ENCODE measurements at places on chromosomes 4 and X.

GRCh38 chr4:62250100-62250499 lies 1050.0 kb downstream of the ADGRL3 start:
- H3K4me1 ChIP-seq: no peaks in the 10 kb centered on the region
- H3K27me3 ChIP-seq: no peaks in the 10 kb centered on the region
- H3K4me3 ChIP-seq: no peak overlapping the region
- H3K36me3 ChIP-seq: no peaks in the 10 kb centered on the region
- no peak overlapping the region for H3K27ac ChIP-seq

- H3K4me1 ChIP-seq: peaks cover 10% of the 10 kb centered on the region
- peaks cover 11% of the 10 kb centered on the region for H3K36me3 ChIP-seq
- no peak overlapping the region for H3K4me3 ChIP-seq
- no peaks in the 10 kb centered on the region for H3K27me3 ChIP-seq
- H3K27ac ChIP-seq: no peak overlapping the region
- DNase-seq: no peak
These were observed 24.4 kb upstream of the SLC25A6 start for GRCh38 chrX:1416327-1416784.

- H3K36me3 ChIP-seq: no peaks in the 10 kb centered on the region
- H3K27ac ChIP-seq: no peak overlapping the region
- no peak overlapping the region for H3K4me3 ChIP-seq
These were observed 56.0 kb downstream of the SPRY1 start for GRCh38 chr4:123452616-123453015.

DNA sequence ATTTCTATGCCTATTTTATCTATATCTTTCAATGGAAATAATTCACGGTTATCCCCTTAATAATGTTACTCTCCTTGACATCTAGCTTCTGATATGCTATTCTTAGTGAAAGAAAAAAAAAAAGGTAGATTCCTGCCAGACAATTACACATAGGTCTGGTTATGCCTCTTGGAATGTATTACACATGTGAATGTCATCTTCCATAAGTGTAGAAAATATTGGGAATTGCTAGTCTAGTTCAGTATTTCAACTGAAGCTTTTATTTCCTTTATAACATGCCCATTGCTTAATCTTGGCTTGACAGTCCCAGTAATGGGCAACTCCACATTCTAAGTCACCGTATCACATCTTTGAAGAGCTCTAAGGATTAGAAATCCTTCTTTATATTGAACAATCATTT lies 25.4 kb upstream of the PPP1R2C start:
- H3K36me3 ChIP-seq: no peaks in the 10 kb centered on the region
- no peak overlapping the region for H3K27ac ChIP-seq
- peaks cover 1% of the 10 kb centered on the region for H3K27me3 ChIP-seq
- no peaks in the 10 kb centered on the region for H3K4me1 ChIP-seq
- no peak for DNase-seq

DNA sequence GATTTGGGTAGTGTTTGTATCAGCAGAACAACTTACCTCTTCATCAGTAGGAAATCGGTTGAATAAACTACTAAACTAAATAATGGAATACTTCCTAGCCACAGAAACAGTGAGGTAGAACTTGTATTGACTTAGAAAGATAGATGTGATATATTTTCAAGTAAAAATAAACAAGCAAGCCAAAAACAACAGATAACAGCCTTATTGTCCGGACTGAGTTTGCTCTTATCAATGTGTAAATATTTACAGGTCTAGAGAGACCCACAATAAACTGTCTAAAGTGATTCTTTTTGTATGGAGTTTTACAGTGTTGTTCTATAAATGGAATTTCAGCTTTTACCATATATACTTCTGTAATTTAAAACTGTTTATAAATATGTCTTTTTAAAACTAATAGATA lies 721.8 kb downstream of the ADGRL3 start:
- no peak for DNase-seq
- H3K4me3 ChIP-seq: no peak overlapping the region
- no peaks in the 10 kb centered on the region for H3K27me3 ChIP-seq
- no peaks in the 10 kb centered on the region for H3K36me3 ChIP-seq

GRCh38 chrX:110374559-110374958 lies 15.9 kb downstream of the RTL9 start:
- no peak overlapping the region for H3K4me3 ChIP-seq
- no peaks in the 10 kb centered on the region for H3K4me1 ChIP-seq
- no peak for DNase-seq
- H3K27me3 ChIP-seq: peaks cover 49% of the 10 kb centered on the region

DNA sequence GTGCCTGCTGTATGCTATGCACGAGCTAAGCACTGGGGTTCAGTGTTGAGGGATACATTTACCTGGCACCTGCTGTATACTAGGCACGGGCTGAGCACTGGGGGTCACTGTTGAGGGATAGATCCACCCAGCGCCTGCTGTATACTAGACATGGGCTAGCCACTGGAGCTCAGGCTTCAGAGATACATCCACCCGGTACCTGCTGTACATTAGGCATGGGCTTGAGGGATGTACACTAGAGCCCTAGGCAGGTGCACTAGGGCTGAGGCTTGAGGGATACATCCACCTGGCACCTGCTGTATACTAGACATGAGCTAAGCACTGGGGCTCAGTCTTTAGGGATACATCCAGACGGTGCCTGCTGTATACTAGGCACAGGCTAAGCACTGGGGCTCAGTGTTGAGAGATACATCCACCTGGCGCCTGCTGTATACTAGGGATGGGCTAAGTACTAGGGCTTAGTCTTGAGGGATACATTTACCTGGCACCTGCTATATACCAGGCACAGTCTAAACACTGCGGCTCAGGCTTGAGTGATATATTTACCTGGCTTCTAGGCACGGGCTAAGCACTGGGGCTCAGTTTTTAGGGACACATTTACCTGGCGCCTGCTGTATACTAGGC lies 92.7 kb downstream of the ADRA2C start:
- H3K27ac ChIP-seq: no peak overlapping the region
- H3K4me1 ChIP-seq: no peaks in the 10 kb centered on the region
- peaks cover 7% of the 10 kb centered on the region for H3K27me3 ChIP-seq
- no peak overlapping the region for H3K4me3 ChIP-seq

- peaks cover 4% of the 10 kb centered on the region for H3K36me3 ChIP-seq
- no peaks in the 10 kb centered on the region for H3K27me3 ChIP-seq
- peak overlapping the region; percentile 36 for H3K4me3 ChIP-seq
- H3K4me1 ChIP-seq: peaks cover 26% of the 10 kb centered on the region
These were observed 2.8 kb downstream of the SLC35A2 start for GRCh38 chrX:48908600-48908999.

- H3K36me3 ChIP-seq: no peaks in the 10 kb centered on the region
- no peaks in the 10 kb centered on the region for H3K27me3 ChIP-seq
- no peak overlapping the region for H3K4me3 ChIP-seq
- no peak for DNase-seq
These were observed 149.6 kb upstream of the CTSO start for GRCh38 chr4:156103311-156103710.

All from activated T-cell treated with anti-CD3 and anti-CD28 coated beads, Interleukin-2, amount 50 U/mL, for 72 hours (primary cell).